ENCODE measurements at places on chromosomes 5 and 9.

DNA sequence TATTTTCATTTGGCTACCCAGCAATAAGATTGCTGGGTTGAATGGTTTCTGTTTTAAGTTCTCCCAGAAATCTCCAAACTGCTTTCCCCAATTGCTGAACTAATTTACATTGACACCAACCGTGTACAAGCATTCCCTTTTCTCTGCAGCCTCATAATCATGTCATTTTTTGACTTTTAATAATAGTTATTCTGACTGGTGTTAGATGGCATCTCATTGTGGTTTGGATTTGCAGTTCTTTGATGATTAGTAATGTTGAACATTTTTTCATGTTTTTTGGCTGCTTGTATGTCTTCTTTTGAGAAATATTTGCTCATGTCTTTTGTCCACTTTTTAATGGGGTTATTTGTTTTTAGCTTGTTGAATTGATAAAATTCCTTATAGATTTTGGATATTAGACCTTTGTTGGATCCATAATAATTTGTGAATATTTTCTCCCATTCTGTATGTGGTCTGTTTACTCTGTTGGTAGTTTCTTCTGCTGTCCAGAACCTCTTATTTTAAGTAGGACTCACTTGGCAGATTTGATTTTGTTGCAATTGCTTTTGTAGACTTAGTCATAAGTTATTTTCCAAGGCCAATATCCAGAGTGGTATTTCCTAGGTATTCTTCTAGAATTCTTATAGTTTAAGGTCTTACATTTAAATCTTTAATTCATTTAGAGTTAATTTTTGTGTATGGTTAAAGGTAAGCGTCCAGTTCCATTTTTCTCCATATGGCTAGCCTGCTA, 793.7 kb downstream of the BRINP1 start:
- no peak for DNase-seq

DNA sequence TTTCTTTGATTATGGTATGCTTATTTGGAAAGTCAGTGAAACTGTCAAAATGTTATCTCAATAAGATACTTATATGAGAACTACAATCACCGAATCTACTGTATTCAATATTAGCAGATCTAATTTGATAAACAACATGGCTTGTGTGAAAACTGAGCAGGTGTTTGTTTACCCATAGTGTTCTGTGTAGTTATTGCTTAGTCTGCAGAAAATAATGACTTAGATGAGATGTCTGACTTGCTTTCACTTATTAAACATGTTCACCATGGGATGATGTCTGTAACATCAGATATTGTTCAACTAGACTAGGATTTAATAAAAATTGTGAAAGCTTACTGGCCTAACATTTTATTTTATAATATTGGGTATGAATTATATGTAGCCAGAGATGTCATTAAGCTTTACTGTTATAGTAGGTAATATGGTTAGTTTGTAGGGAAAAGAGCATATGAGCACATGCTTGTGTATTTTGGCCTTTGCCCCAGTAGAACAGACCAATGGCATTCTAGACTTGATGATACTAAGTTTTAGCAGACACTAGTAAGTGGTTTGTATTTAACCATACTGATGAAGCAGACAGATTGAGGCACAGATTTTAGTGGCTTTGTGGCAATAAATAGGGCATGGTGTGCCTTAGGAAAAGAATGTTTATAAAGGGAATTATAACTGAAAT, 16.4 kb downstream of the SUB1 start:
- no peak for DNase-seq

DNA sequence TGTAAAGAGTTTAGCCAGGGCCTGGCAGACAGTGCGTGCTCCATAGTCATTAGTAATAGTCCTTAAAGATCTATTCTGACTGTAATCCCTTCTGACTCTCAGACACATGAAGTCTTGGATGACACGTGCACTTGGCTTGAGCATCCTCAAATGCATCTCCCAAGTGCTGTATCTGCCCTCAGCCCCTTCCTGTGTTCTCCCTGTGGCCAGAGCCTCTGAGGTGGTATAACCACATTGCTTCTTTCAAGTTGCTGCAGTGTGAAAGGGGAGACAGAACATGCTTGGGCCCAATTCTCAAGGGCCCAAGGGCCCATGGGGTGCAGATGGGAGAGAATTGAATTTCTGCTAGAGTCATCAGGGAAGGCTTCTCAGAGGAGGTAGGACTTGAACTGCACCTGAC, 30.1 kb upstream of the HAND1 start:
- DNase-seq: no peak

DNA sequence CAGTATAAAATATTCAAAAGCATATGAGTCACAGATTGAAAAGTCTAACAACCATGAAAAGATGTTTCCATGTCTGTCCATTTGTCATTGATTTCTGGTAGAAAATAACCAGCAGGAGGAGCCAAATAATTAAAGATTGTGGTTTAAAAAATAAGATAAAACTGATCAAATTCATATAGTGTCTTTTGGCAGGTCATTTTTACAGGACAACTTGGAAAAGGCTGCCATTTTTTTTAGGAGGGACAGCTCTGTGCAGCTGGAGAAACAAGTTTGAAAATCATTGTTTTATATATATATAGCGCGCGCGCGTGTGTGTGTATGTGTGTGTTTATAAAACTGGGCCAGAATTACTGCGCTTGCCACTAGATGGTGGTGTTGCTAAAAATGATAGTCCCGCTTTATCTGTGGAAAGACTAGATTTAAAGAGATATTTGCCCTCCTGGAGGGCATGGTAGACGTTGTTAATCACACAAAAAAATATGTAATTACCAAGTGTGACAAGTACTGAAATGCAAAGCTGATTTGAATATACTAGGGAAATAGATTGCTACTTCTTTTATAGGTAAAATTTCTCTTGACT, 1.3 kb upstream of the TRMO start:
- DNase-seq: peak; percentile 62

GRCh38 chr5:37501152-37501551, 122.0 kb downstream of the WDR70 start:
- DNase-seq: no peak

- DNase-seq: no peak
These were observed 23.8 kb downstream of the DAB2 start for GRCh38 chr5:39400713-39401578.

DNA sequence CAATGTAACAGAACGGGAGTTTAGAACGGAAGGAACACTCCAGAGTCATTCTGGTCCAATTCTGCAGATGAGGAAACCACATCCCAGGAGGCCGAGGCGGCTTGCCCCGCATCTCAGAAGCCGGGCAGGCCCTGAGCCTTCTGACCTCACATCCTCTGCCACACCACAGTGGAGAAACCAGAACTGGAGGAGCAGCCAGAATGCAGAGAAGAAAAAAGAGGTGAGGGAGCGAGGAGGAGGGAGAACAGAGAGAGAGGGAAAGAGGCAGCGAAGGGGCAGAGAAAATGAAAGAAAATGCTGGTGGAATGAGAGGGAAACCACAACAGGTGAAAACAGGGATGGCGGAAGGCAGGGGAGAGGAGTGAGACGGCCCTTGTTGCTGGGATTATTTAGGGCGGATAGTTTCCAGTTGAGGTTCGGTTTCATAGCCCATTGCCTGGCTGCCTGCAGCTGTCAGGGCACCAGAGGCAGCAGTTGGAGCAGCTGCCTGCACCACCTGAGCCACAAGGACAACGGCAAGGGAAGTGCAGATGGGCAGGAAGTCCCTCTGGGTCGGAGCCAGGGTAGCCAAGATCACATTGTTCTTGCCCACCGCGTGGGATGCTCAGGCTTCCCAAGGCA, at the start of gene HMHB1:
Gene HMHB1 (plus strand): TSS at position 77 of the 621 bp plus-strand sequence.
- no peak for DNase-seq

GRCh38 chr5:89706731-89707130, 702.8 kb downstream of the CETN3 start:
- no peak for DNase-seq

DNA sequence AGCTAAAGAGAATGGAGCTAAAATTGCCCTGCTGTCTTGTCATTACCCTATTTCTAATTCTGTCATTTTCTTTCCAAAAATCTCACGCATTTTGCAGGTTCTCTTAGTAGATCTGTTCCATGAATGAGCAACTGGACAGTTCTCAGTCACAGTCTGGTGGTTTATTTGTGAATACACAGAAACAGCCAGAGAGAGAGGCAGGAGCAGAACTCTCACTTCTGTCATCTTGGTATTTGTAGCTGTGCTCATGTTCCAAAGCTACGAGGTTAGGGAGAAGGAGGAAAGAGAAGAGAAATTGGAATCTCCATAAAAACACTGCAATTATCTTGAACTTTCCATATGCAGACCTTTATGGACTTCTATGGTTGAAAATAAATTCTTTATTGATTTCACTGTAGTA, 118.0 kb upstream of the OR13F1 start:
- no peak for DNase-seq

DNA sequence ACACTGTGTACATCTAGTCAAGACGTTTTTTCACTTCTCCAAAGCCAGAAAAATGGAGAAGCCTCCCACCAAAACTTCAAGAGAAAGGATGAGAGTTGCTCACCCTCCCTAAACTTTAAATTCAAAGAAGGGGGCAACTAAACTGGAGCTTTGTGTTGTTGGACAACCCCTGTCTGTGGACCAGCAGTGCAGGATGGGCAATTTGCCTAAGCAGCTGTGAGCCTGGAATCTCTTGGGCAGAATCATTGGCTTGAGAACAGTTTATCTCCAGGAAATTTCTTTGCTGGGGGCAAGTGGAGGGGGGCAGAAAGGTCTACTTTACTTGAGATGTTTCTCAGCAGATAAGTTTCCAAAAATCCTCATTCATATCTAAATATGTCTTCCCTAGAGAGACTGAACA, 151.8 kb downstream of the MUSK start:
- no peak for DNase-seq

GRCh38 chr5:67160272-67160671, 36.3 kb downstream of the CD180 start:
- DNase-seq: no peak
